ENCODE measurements at places on chromosomes 7 and 10.

DNA sequence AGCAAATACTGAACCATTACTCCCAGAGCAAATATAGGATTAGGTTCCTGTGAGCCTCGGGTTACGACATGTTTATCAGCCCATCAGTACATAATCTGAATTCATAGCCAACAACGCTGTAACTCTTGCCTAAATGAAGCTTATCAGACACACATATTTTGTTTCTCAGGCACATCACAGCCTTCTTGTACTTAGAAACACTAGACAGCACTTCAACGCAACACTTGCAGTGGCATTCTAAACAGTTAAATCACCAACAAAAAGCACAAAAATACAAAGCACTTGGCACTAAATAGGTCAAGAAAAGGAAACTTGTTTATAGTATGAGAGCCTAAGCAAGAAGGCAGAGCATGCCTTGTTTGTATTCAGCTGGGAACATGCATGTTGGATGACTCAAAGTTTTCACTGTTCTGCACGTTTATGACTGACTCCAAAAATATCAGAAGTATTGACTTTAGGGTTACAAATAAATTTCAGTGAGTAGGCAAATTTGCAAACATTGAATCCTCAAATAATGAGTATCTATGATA, 75.0 kb downstream of the VPS50 start:
- DNase-seq = no peak

DNA sequence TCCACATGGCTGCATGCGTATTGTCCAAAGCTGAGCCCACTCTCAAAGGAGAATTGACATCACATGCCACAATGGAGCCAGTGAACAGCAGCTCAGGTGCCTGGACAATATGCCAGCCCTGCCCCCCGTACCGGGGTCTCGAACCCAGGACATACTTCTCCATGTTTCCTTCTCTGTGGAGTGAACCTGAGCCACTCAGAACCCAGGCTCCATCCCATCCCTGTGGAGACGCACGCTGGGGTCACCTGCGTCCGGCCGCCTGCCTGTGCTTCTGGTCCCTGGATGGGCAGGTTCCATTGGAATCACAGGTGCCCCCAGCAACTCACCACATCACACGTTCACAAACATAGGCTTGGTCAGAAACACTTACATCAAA, 229.8 kb downstream of the DNAJB6 start:
- DNase-seq = no peak

GRCh38 chr10:132975831-132976682, 33.7 kb upstream of the CFAP46 start:
- no peak for DNase-seq

GRCh38 chr10:112713411-112713810, 236.6 kb upstream of the TCF7L2 start:
- DNase-seq = no peak

DNA sequence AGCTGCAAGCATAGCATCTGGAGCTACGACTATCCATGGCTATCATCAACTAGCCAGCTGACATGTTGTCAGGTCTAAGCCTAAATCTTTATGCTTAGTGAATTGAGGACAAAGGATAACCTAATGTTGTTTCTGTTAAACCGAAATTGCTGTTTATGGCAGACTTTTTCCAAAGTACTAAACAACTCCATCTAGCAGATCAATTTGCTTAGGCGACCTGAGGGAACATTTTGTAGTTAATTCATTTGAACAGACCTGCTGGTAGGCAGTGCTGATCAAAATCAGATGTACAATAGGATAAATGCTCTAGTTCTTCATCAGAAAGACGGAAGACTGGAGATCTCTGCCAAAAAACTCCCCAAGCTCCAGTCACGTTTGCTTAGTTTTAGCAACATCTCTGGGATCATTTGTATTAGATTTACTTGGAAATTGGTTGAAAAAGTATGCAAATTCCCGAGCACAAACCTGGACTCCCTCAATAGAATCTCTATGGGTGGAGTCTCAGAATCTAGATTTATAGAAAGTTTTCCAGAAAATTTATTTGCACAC, 301.6 kb upstream of the NRP1 start:
- no peak for DNase-seq

DNA sequence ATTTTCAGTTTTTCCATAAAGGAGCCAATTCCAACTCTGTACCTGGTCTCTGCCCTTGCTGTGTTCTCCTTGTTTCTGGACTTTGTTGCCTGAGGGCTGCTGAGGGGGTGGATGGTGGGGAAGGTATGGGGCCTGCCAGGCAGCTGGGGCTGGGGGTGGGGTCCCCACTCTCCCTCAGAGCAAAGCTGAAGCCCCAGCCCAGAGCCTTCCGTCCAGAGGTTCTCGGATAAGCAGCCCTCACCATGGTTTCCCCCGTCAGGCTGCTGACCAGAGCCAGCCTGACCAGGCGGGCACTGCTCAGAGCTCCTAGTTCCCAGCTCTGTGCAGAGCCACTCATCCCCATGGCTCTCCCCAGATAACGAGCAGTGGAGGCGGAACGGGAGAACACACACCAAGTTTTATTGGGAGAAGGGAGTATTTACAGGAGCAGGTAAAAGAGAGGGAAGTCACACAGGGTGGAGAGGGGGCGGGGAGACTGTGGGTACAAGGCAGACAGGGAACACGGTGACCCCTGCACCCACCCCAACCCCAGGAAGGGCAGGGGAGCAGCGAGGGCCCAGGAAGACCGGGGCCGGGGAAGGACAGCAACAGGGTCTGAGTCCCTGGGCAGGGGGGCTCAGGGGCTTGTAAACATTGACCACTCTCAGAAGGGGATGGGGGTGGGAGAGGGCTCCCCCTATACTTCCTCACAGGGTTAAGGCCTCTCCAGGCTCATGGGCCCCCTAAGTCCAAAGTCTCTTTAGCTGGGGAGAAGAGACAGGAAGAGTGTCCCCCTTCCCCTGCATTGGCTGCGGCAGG, 5.8 kb downstream of the GNB2 start:
- DNase-seq = no peak

DNA sequence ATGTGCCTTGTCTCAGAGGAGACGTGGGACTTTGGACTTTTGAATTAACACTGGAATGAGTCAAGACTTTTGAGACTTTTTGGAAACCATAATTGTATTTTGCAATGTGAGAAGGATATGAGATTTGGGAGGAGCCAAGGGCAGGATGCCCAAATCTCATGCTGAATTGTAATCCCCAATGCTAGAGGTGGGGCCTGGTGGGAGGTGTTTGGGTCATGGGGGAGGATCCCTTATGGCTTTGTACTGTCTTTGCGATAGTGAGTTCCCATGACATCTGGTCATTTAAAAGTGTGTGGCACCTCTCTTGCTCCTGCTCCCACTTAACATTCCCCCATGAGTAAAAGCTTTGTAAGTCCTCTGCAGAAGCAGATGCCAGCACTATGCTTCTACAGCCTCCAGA, 39.2 kb downstream of the DNAJC9 start:
- DNase-seq = no peak

- DNase-seq = no peak
Measured at GRCh38 chr10:73593812-73594211, 2.7 kb upstream of the USP54 start.

GRCh38 chr7:30485667-30486066, 7.1 kb upstream of the NOD1 start:
- DNase-seq = no peak

DNA sequence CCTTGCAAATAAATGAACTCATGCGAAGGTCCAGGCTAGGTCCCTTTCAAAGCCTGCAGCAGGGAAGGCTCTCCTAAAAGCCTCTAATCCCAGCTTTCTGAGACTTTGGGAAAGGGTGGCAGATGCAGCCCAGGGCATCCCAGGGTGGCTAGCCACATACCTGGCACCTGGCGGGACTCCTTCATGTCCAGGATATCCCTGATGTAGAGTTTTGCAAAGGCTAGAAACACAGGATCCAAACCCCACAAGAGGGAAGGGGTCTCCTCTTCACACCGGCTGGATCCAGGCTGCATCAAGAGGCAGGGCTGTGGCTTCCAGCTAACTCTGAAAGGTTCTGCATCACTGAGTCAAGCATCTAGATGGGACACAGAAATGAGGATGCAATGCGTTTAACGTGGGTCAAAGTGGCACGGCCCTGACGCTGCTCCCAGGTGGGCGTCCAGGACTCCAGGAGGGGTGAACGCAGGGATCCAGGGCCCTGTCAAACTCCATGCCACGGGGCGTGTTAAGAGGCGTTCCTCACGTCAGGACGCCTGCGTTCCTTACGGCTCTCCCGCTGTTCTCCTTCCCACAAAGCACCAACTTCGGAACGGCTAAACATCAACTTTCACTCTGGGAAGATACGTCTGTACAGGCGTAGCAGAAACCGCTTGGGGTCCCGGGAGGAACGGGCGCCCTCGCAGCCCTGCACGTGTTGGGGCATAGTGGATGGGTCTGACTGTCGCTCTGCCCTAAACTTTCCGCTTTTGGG, 507 bp downstream of the STN1 start:
- DNase-seq = no peak

GRCh38 chr10:71970331-71970730, 6.1 kb downstream of the CHST3 start:
- no peak for DNase-seq

- DNase-seq = no peak
Measured at GRCh38 chr10:97182288-97182990, 3.3 kb downstream of the SLIT1 start.

- no peak for DNase-seq
Measured at GRCh38 chr10:65416094-65416493, 1509.7 kb upstream of the LRRTM3 start.

DNA sequence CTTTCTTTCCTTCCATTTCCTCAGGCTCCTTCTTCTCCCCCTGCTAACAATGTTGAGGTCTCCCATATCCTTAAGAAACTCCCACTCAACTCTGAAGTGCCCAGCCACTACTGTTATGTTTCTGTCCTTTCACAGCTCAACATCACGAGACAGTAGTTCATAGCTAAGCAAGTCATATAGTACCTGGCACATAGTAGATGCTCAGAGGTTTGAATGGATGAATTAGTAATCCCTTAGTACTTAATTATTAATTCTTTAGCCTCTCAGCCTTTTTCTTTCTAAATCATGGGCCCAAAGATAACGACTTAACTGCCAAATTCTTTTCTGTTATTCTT, 22.6 kb downstream of the CSGALNACT2 start:
- no peak for DNase-seq

GRCh38 chr10:131438665-131439064, 127.1 kb upstream of the TCERG1L start:
- DNase-seq = no peak

DNA sequence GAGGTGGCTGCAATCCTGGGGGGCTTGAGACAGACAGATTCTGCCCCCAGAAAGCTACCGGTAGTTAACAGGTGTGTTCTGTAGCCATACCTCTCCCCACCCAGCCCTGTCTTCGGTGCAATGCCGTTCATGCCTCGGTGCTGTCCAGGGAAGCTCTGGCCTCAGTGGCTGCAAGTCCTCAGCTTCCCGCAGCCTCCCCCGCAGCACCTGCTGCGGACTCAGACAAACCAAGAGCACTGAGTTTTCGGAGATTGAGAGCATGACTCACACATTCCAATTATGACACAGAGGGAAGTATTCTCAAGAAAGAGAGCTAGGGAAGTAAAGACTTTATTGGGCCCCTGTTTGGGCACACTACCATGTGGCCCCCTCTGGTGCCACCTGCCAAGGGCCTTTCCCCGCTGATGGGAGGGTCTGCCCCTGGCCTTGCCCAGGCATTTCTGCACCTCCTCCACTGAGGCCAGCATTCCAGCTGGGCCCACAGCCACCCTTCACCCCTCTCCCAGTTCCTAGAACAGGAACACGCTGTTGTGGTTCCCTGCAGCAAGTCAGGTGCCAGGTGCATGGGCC, 30.2 kb upstream of the EZH2 start:
- DNase-seq = no peak

- no peak for DNase-seq
Measured at GRCh38 chr7:40621592-40621998, 486.8 kb downstream of the SUGCT start.

GRCh38 chr10:78299851-78300468, 266.3 kb downstream of the RPS24 start:
- no peak for DNase-seq

- no peak for DNase-seq
Measured at GRCh38 chr7:135247746-135248471, 14.3 kb downstream of the STRA8 start.

- DNase-seq = no peak
Measured at GRCh38 chr7:74483402-74484336, 30.0 kb downstream of the GTF2IRD1 start.

DNA sequence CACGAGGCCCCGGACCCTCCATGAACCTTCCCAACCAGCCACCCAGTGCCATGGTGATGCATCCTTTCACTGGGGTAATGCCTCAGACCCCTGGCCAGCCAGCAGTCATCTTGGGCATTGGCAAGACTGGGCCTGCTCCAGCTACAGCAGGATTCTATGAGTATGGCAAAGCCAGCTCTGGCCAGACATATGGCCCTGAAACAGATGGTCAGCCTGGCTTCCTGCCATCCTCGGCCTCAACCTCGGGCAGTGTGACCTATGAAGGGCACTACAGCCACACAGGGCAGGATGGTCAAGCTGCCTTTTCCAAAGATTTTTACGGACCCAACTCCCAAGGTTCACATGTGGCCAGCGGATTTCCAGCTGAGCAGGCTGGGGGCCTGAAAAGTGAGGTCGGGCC, 90.6 kb upstream of the PDCD4 start:
- no peak for DNase-seq

GRCh38 chr7:17302575-17303142, 4.2 kb downstream of the AHR start:
- no peak for DNase-seq

DNA sequence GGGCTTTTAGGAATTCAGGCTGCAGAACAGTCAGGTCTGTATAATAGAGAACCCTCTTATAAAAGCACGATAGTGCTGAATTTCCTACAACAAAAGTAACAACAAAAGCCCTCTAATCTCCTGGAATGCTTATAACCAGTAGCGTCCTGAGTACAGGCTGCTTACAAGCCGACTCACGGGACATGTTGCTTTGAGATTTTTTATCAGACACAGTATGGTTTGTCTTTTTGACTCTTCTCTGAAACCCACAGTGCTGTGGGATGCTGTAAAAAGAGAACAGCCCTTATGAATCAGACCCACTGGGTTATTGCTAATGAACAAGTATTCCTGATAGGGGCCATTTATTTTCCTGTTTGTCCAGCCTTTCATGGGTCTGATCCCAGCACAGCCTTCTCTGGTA, 59.4 kb downstream of the PLPP4 start:
- no peak for DNase-seq

DNA sequence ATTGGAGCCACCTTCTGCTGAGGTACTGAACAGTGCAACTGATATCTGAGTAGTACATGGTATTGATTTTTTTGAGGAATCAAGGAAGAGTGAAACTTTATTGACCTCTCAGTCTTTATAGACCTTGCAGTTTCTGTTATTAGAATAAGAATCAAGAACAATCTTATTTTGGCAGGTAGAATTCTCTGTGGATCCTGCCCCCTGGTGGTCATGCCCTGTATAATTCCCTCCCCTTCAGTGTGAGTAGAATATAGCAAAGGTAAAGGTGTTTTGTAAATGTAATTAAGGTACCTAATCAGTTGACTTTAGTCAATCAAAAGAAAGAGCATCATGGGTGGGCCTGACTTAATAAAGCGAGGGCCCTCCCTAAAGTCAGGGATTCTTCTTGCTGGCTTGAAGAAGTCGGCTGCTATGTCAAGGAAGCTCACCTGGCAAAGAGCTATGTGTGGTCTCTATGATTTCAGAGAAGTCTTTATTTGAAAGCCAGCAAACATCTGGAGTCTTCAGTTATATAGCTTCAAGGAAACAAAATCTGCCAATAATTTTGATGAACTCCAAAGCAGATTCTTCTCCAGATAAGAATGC, 142.8 kb downstream of the LSM5 start:
- no peak for DNase-seq

GRCh38 chr10:57247271-57247670, 886.2 kb upstream of the ZWINT start:
- DNase-seq = no peak

GRCh38 chr7:100509231-100509630, 25.5 kb downstream of the NYAP1 start:
- DNase-seq = no peak

- no peak for DNase-seq
Measured at GRCh38 chr7:95737828-95738505, 34.4 kb upstream of the DYNC1I1 start.

All from T-cell (primary cell).